ENCODE measurements at places on chromosomes 3 and 15. TPM values are rescaled to one million over a fixed set of nuclear protein-coding genes. Genes with fewer than 3 reads are reported as not detected.

NR1D2 gene
- polyA plus RNA-seq = 57.1 TPM

CSPG4 gene
- polyA plus RNA-seq = not detected

ADCY5 gene
- polyA plus RNA-seq = 0.02 TPM

ARNT2 gene
- not detected for polyA plus RNA-seq

DNA sequence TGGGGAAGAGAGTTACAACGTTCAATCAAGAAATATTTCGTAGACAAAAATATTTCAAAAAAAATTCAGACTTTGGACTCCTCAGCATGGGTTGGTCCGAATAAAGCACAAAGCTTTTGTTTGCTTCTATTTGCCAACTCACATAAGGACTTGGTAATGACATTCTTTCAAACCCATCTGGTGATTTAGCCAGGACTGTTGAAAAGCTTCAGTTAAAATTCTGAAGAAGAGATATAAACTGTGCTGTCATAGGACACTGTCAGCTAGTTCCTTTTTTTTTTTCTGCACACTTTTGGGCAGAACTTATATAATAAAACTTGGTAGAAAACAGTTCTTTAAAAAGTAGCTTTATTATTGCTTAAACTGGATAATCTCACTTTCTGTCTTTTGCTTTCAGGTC lies 660.8 kb upstream of the SGO1 start:
- no peak for DNase-seq

- DNase-seq = no peak
Observed at GRCh38 chr15:99445272-99445850, 120.4 kb upstream of the MEF2A start.

- no peak for DNase-seq
Observed at GRCh38 chr3:194003114-194004057, 132.6 kb upstream of the HES1 start.

ETV5 gene
- not detected for polyA plus RNA-seq

IGSF11 gene
- polyA plus RNA-seq = 0.58 TPM

- no peak for DNase-seq
Observed at GRCh38 chr3:154119951-154120350, 1.2 kb upstream of the ARHGEF26 start.

GRCh38 chr3:112395896-112396290 lies 62.9 kb downstream of the CD200 start:
- no peak for DNase-seq

KBTBD13 gene
- not detected for polyA plus RNA-seq

DNA sequence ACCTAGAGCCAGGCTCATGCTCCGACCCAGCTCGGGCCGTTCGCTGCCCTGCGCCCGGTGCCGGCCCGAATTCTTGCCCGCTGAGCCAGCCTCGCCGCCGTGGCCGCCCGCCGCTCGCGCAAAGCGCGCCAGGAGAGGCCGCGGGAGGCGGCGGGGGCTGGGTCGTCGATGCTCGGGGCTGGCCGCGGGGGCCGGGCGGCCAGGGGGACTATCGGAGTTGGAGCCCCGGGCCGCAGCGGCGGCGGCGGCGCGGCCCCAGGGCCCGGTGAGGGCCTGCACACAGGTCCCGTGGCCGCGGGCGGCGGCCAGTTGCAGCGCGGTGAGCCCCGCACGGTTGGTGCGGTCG lies 1.1 kb downstream of the ANKRD63 start:
- no peak for DNase-seq

DNA sequence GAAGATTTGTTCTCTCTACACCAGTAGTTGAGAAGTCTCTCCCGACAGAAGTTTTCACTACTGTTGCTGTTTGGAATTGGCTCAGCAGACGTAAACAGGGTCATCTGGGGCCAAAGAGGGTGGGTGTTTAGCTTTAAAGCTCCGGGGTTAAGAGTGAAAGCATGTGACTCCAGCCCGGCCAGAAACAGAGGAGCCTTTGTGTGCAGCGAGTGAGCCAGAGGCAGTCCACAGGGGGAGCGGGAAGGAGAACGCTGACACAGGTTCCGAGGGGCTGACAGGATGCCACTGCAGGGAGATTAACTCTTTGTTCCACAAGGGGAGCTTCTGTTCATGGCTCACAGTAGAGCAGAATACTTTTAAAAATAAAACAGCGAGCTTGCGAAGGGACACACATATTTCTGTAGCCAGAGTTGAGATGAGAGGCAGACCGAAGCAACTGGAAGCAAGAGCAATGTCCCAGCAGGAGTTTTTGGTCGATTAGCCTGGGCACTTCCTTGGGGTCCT lies 26.9 kb downstream of the BMF start:
- no peak for DNase-seq

All from CD8-positive, alpha-beta memory T cell (primary cell).